ENCODE measurements at places on chromosomes 12 and 14.

GRCh38 chr14:61229475-61229888, 51.7 kb downstream of the TMEM30B start:
- no peak for DNase-seq

DNA sequence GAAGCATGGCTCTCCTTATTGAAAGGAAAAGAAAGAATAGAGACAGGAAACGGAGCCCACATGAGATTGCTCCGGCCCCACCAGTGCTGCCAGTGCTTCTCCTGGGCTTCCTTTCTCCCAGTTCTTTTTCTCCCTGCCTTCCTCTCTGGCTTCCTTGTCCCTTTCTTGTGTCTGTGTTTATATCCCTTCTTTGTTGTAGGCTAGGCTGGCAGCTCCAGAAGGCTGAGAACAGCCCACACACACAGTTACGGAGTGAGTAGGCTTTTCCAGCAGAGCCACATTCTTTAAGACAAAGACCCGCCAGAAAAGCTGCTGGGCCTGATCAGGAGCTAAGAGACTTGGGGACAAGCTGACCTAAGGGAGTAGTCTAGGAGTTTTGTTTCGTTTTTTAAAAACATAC, 13.0 kb downstream of the CIPC start:
- DNase-seq = no peak

GRCh38 chr12:16603260-16603915, 2.6 kb downstream of the LMO3 start:
- no peak for DNase-seq

- DNase-seq = no peak
Measured at GRCh38 chr14:61889914-61890351, 127.7 kb downstream of the SNAPC1 start.

DNA sequence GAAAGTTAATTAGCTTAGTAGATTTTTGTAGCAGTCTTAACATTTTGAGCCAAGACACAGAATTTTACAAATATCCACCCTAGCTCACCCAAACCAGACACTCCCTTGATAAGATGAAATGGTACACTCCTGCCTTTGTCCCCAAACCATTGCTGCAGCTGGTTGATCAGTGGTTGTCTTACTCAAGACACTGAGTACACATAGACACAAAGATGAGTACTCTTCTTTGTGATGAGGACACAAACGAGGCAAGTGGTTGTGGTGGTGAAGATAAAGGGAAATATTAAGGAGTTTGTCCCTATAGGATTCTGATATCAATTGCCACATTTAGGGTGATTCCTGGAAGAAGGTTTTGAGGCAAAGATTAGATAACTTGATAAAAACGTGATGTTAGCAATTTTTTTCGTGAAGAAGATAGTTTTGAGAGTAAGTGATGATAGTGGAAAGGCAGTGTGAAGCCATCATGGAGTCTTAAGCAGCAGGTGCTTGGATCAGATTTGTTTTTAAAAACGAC, 21.4 kb upstream of the ATP2B1 start:
- DNase-seq = no peak

- DNase-seq = no peak
Measured at GRCh38 chr12:25552681-25553080, 402 bp downstream of the LMNTD1 start.

DNA sequence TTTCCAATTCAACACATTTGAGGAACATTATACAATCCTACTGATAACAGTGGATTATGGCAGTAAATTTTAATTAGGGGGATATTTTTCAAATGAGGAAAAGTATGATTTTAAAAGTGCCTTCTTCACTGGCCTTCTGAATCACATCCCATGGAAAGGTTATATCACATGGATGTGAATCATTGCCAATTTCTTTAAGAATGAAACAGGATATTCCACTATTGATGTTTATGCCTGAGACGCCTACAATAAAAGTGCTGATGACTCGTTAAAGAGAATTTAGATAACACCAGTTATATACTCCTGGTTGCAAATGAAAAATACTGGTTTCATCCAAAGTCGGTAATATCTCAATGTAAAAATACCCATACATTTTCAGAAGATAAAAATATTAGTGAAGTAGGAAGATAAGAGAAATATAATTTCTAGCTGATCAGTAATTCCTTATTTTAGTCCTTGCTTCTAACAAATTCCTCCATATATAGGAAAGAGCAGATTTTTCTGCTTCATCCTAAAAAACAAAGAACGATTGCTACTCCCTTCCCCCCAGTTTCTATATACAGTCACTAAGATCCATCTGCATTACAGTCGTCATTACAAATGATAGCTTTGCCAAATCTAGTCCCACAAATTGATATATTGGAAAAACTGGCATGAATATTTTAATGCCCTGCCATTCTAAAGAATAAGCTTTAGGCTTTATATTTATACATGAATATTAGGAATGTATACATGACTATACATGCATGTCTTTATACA, 139.5 kb upstream of the SOX5 start:
- no peak for DNase-seq

DNA sequence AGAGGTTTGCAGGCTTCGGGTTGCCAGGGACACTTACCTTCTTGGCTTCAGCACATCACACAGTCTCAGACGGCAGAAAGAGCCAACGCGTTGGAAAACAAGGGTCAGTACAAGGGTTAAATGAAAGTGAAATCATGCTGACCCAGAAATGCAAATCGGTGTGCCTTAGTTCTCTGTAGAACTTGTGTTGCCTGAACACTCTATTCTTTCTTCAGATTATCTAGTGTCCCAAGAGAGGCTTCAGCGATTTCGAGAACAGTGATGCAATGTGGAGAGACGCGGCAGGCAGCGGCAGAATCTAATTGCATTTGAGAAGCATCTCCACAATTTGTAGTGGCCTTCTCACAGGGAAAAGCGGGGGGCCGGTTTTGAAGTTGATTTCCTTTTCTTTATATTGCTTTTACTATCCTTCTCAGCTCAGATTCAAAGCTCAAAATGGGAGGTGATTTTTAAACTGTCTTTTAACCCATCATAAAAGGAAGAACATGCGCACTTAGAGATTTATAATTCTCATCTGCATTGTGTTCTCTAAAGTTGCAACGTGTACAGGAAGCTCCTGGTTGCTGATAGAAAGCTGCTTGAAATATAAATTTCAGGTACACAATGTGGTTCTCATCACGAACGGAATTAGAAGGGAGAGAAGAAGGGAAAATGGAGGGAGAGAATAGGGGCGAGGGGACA, 67.8 kb upstream of the EGLN3 start:
- no peak for DNase-seq

- no peak for DNase-seq
Measured at GRCh38 chr12:53484686-53485575, 14.3 kb downstream of the MAP3K12 start.

DNA sequence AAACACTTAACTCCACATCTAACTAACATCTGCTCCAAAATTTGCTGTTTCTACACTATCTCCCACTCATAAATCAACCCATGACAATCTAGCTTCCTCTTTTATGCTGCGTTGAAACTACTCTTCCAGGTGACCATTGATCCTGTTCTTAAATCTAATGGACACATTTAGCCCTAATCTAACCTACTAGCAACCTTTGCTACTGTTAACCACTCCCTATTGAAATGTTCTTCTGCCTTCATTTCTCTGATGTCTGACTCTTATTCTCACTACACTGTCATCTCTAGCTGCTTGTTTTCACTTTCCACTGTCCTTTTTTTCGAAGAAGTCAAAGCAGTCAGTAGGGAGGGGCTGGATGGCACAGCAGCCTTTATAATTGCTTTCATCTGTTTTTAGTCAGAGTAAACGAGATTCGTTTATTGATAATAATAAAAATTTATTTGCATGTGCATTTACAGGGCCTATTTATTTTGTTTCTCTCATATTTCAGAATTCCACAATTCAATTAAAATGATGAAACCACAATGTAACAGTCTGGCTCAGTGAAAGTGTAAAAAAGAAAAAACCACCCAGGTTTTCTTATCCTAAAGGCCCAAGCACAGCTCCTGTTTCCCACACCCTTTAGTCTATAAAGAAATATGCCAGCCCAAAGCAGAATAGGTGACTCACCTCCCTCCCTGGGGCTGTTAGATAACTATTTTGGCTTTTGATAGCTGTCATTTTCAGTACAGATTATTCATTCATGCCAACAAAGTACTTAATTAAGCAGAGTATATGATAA, 44.9 kb downstream of the ATP2B1 start:
- DNase-seq = no peak

DNA sequence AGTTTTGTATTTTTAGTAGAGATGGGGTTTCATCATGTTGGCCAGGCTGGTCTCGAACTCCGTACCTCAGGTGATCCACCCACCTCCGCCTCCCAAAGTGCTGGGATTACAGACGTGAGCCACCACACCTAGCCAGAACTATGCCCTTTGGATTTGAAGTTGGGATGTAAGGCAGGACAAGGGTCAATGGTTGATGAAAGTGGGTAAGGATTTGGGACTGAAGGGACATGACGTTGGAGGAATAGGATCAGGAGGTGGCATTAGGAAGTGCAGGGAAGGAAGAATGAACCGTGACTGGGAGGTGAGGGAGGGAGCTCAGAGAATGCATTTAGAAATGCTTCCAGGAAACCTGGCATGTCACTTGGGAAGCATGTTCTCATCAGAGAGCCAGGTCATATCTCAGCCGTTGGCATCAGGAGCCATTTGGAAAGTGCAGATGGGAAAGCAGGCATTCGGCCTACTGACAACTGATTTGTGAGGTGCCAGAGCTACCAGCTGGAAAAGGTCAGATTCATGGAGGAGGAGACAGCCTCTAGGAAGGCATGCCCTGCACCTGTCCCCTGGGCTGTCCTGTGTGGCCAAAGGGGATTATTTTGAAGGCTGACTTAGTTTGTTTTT, 2.2 kb downstream of the CRADD start:
- DNase-seq = no peak

DNA sequence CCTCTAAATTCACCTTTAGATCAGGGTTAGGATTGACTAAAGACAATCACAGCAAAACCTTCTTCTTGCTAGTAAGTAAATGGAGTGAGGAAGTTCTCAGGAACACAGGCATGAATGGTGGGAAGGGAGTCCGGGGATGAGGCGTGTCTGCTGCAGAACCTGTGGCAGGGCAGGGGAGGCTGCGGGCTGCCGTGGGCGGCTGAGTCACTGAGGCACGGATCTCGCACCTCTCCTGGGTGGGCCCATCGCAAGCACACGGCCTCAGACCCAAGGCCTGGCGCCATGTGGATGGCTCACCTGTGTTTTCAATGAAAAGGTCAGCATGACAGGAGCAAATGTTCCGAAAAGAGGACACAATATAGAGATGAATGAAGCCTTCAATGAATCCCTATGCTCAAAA, 85.4 kb downstream of the PIWIL1 start:
- DNase-seq = no peak

GRCh38 chr14:91125271-91125660, 11.4 kb downstream of the DGLUCY start:
- DNase-seq = no peak

DNA sequence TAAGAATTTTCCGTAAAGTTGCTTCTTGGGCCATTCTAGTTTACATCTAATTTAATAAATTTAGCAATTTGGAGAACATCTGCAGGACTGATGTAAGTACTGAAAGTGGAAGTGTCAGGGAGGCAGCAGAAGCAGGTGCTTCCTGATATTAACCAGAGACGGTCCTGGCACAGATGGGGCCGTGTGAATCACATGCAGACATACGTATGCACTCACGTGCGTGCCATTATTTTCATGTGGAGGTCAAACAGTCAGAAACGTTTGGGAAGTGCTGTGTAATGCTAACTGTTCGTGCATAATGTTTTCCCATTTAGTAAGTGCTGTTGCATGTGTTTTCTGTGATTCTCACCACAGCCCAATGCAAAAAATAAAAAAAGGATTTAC, 87.8 kb upstream of the DYNC1H1 start:
- peak; percentile 55 for DNase-seq

DNA sequence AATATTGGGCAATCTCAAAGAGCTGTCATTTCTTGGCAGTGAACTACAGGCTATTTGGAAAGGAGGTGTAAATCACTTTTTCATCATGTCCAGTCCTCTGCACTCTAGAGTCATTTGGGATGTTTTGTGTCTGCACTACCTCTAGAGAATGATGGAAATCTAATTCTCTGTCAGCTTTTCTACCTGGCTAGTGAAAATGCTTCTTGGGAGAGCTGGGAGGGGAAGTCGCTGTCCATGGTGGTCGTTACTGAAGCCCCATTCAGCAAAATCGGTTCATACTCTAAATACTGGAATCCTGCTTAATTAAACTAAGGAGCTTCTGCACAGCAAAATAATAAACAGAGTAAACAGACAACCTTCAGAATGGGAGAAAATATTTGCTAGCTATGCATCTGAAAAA, 251.8 kb downstream of the APAF1 start:
- no peak for DNase-seq

- DNase-seq = no peak
Measured at GRCh38 chr12:132275110-132275531, 54.3 kb downstream of the GALNT9 start.

DNA sequence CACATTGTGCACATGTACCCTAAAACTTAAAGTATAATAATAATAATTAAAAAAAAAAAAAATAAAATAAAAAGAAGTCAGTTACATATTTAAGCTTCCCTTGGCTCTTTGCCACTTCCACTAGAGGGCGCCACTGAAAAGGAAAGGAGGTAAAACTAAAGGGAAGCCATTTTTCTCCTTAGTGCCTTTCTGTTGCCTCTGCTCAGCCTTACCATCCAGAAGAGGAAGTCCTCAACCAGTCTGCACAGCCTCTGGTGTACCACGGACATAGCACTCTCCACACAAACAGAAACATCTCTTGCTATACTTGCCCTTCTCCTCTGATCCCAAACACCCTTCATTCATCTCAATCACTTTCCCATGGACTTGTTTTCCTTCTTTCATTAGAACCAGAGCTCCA, 169.0 kb upstream of the EEA1 start:
- peak; percentile 49 for DNase-seq

DNA sequence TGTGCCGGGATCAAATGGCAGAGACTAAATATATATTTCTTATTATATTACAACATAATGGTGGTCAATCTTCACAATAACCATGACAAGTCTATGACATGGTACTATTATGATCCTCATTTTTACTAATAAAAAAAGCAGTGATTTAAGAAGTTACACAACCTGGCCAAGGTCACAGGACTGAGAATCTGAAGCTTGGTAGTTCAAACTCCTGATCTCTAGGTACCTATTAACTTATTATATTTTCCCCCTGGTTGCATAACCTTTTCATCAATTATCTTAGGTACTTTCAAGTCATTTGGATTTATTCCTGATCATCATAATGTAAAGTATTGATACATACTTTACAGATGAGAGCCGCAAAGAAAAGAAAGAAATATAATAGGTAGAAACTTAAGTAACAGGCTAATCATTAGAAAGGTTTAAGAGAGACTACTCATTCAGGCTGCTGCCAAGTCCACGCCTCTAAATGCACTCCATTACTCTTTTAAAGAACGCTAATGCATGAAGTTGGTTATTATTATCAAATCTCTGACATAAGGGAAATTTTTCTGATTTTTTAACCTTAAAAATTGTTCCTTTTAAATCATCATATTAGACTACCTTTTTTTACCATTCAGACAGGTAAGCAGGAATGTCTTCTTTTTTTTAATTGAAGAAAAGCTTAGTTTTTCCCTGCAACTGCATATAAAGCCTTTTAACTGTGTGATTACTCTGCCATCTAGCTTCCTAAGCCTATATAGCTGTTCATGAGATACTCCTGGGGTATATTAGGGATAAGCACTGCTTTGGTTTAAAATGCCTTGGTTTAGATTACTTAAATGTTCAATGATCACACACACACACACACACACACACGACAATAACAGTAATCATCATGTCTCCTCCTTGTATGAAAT, 35.6 kb downstream of the RPS29 start:
- no peak for DNase-seq
